ENCODE measurements at places on chromosomes 11 and 22. TPM values are rescaled to one million over a fixed set of nuclear protein-coding genes. Genes with fewer than 3 reads are reported as not detected.

The FAM180B gene
- not detected for total RNA-seq

The ZP1 gene
- not detected for total RNA-seq

The CARD18 gene
- total RNA-seq = not detected

The LRRC74B gene
- total RNA-seq = not detected

The ATP6V1E1 gene
- 128 TPM for total RNA-seq

The CALCB gene
- total RNA-seq = not detected

The NNMT gene
- 168 TPM for total RNA-seq

The HIKESHI gene
- 64.2 TPM for total RNA-seq

The OR52N4 gene
- total RNA-seq = not detected

The FOLR1 gene
- not detected for total RNA-seq

The ALX4 gene
- not detected for total RNA-seq

The KCNJ5 gene
- total RNA-seq = not detected

The STK33 gene
- total RNA-seq = 1.3 TPM

The SESN3 gene
- total RNA-seq = 5.3 TPM

The NFAM1 gene
- not detected for total RNA-seq
